ENCODE measurements at places on chromosomes 4 and X.

GRCh38 chr4:82868572-82868971, 22.4 kb downstream of the SEC31A start:
- no peak for DNase-seq

GRCh38 chr4:5747738-5748375, 36.9 kb downstream of the EVC start:
- DNase-seq, result peak; percentile 90

GRCh38 chr4:17323554-17324385, 188.1 kb downstream of the QDPR start:
- no peak for DNase-seq

DNA sequence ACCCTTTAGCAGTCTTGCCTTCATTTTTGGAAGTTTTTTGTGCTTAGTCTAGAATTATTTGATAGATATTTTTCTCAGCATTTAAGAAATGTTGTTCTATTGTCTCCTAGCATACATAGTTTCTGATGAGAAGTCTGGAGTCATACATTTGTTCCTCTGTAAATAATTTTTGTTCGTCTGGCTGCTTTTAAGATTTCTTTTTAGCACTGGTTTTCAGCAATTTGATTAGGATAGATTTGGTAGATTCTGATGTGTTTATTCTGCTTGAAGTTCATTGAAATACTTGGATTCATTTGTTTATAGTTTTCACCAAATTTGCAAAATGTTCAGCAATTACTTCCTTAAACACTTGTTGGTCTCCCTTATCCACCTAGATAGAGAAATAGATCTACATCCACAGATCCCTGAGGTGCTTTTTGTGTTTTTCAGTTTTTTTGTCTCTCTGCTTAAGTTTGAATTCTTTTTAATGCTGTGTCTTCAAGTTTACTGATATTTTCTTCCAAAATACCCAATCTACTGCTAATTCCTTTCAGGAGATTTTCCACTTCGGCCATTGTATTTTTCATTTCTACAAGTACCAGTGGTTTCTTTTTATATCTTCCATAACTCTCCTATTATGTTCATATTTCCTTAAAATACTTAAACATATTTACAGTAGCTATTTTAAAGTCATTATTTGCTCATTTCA, 64.9 kb downstream of the ABLIM2 start:
- DNase-seq, result no peak

DNA sequence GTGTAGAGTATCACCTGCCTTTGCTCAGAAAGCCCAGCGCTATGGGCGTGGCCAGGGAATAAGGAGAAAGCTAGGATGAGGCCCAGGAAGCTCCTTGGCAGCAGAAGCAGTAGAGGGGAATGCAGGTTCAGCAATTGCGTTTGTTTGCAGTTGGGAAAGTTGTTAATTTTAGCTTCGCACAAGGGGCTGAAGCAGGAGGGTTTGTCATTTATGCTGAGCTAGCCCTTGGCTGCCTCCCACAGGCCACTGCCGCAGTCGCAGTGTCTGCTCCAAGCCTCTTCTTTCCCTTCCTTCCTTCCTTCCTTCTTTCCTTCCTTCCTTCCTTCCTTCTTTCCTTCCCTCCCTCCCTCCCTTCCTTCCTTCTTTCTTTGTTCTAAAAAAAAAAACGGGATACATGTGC, 21.5 kb downstream of the FRMPD3 start:
- DNase-seq, result no peak

DNA sequence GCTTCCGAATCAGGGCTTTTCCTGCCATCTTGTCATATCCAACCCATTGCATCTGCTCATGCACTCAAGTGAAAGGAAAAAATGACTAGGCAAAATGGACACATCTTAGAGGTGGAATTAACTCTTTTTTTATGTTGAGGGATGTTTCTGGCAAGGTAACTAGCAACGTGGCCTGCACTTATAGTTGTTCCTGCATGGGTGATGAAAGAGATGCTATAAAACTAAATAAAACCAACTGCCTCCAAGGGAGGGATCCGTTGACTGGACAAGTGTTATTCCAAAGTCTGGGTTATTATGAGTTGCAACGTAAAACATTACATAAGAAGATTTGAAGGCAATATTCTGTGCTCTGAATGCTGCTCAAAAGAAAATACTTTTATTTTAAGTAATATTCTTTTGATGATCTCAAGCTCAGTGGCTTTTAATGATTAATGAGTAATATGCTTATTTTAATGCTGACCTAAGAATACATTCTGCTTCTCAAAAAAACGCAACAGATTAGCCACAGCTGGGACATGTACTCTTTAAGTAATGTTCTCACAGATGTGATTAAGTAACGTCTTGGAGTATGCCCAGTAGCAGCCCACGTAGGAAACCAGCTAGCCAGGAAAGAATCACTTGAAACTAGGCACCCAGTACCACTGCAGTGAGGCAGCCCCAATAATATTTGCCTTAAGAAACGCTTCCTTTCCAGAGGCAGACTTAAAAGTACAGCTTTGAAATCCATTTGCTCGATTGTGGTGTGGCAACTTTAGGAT, 27.4 kb downstream of the KLF3 start:
- no peak for DNase-seq

GRCh38 chr4:185468999-185469398, 2.5 kb downstream of the CCDC110 start:
- no peak for DNase-seq

DNA sequence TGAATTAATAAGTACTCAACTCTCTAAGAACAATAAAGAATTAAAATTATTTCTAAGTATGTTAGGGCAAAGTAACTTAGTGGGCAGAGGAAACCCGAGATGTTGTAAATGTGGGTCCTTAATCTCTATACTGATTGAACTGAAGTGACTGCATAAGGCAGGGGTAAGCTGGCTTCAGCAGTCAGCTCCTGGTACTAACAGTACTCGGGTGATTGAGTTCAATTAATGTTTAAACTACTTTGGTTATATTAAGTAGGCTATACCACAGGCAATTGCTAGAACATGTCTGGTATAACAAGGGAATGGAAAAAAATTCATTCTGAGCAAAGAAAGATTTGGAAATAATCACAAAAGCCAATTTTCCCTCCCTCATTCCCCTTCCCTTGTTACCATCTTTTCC, 90.7 kb downstream of the LNX1 start:
- no peak for DNase-seq

DNA sequence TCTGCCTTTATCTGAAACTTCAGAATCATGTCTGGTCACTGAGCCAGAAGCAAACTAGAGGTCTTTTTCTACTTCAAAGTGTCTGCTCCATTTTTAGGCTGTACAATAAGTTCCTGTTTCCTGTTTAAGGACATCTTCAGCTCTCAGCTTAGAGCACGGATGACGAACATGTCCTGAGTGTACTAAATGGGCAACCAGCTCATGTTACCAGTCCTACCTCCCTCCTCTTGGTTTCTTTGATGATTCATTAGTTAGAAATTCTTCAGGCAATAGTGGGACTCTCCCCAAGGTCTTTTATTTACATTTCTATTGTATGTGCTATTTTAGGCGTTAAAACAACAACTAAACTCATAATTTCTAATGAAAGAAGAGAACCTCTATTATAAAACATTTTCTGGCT, 58.0 kb downstream of the ENPEP start:
- peak; percentile 55 for DNase-seq

- no peak for DNase-seq
These were observed 280.5 kb upstream of the EDA2R start for GRCh38 chrX:66919280-66919832.

- DNase-seq, result no peak
These were observed 7.3 kb downstream of the FAM241A start for GRCh38 chr4:112152521-112152920.

- DNase-seq, result no peak
These were observed 430.1 kb downstream of the GABRG1 start for GRCh38 chr4:45693746-45694145.

DNA sequence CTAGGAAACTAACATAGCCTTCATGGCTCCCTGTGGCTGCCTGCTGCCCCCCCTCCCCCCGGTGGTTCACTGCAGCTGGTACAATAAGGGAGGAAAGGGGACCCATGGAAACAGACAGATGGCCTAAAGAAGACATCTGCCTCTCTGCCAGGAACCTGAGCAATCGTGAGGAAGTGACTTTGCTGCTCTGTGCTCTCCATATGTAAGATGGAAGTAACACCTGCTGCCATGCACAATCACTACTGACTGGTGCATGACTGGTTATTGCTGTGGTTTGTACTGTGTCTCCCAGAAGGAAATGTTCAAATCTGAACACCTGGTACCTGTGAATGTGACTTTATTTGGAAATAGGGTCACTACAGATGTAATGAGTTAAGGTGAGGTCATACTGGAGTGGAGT, 43.6 kb downstream of the CD99L2 start:
- no peak for DNase-seq

GRCh38 chr4:15131551-15131950, 129.3 kb downstream of the CPEB2 start:
- no peak for DNase-seq

- DNase-seq, result no peak
These were observed 4.4 kb upstream of the CCDC149 start for GRCh38 chr4:24917076-24917856.

DNA sequence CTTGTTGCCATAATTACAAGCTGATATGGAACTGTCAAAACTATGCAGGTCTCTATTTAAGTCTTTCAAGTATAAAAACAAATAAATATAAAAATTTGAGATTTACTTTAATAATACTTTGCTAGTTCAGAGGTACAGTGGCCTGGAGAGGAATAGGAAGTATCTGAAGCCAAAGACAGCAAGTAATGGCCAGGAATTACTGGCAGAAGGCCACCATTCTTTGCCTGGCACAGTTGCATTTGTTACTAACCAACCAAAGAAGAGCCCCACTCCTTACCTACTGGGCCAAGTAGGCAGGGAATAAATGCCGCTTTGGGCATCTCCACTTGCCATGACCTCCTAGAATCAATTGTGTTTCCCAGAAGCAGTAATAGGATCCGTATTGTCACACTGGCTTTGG, 13.8 kb upstream of the ADAMTS3 start:
- DNase-seq, result no peak

DNA sequence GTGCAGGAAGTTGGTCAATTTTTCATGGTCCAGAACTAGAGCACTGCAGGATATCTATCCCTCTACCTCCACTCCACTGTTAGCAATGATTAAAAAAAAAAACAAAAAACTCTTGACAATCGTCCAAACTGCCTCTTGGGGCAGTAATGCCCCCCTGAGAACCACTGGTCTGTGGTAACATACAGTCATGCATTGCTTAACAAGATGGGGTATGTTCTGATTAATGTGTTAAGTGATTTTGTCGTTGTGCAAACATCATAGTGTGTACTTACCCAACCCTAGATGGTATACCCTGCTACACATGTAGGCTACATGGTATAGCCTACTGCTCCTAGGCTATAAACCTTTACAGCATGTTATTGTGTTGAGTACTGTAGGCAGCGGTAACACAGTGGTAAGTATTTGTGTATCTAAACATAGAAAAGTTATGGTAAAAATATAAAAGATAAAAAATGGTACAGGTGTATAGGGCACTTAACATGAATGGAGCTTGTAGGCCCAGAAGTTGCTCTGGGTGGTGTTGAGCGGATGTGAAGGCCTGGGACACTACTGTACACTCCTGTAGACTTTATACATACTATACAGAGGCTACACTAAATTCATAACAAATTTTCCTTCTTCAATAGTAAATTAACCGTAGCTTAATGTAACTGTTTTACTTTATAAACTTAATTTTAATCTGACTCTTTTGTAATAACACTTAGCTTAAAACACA, 34.1 kb downstream of the ART3 start:
- DNase-seq, result peak; percentile 41

- DNase-seq, result no peak
These were observed 41.8 kb upstream of the MAML3 start for GRCh38 chr4:140195806-140196205.

DNA sequence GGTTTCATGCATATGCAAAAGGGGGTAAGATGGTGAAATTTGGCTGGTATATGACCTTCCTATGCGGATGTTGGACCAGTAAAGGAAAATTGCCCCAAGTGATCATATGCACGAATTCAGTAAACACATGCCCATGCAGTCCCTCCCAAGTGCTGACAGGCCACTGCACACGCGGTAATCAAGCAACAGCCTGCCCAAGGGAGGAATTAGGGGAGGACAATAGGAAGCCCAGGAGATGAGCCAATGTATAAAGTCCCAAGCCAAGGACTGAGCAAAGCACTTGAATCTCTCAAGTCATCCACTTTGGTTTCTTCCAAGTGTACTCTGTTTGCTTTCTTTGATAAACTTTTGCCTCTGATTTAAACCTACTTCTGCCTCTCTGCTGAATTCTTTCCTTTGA, 21.1 kb downstream of the MAGEB16 start:
- DNase-seq, result no peak

GRCh38 chr4:1255151-1255550, 6.2 kb upstream of the CTBP1 start:
- no peak for DNase-seq

- no peak for DNase-seq
These were observed 2.1 kb downstream of the BRWD3 start for GRCh38 chrX:80807606-80807991.

- no peak for DNase-seq
These were observed 26.7 kb downstream of the ANKRD50 start for GRCh38 chr4:124685851-124686250.

DNA sequence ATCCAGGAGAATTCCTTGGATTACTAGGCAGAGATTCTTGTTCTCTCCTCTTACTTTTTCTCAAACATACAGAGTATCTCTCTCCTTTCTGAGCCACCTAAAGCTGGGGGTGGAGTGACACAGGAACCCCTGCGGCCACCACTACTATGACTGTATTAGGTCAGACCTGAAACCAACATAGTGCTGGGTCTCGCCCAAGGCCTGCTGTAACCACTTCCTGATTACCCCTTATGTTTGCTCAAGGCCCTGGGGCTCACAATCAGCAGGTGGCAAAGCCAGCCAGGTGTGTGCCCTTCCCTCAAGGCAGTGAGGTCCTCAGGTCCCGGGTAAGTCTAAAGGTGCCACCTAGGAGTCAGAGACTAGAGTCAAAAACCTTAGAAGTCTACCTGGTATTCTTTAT, 166.4 kb downstream of the PARM1 start:
- DNase-seq, result no peak

DNA sequence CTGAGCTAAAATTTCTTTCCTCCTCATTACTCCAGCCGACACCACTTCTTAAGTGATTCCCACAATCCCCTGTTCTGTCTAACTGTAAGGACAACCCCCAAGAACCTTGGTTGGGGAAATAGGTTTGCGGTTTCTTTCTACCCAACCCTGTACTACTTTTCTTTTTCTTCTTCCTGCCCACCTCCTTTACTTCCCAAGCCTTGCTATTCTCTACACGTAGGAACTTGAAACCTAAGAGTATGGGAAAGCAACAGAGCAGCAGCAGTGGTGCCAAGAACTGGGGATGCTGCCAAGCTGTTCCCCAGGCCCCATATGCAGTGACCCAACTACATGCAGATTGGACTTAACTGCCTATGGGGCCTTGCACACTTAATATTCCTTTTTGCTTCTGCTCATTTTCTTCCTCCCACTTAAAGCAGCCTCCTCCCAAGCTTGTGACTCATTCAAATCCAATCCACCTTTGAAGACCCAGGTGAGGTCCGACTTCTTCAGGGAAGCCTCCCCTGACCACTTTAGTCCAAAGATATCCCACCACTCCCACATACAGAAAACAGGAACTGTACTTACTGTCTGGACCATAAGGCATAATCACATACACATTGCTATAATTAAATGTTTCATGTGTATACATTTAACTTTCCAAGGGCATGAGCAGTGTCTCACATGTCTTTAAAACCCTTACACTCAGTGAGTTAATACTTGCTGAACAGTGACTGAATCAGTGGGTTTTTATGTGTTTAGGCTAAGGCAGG, 1.7 kb downstream of the FAM120C start:
- peak; percentile 22 for DNase-seq
